ENCODE measurements at places on chromosomes 3 and 15. TPM values are rescaled to one million over a fixed set of nuclear protein-coding genes. Genes with fewer than 3 reads are reported as not detected.

- H3K4me1 ChIP-seq = peaks cover 11% of the 10 kb centered on the region
- H3K36me3 ChIP-seq = peaks cover 4% of the 10 kb centered on the region
- no peak overlapping the region for H3K27ac ChIP-seq
- H3K4me3 ChIP-seq = no peak overlapping the region
Measured at GRCh38 chr3:58588030-58588614, 10.9 kb upstream of the FAM107A start.

DNA sequence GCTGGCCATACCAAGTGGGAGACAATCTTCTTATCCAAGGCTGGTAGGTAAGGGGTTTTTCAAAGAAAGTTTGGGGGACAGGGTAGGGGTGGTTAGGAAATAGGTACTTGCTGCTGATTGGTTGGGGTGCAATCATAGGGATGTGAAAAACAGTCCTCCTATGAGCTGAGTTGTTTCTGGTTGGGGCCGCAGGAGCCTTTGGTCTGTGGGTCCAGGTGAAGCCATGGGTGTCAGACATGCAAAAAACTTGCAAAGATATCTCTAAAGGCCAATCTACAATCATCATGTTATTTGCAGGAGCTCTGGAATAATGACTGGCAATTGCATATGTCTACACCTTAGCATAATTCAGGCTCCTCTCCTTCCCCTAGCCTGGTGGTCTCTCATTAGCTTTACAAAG, 982.3 kb downstream of the DIPK2A start:
- no peak overlapping the region for H3K27ac ChIP-seq
- DNase-seq = no peak
- H3K27me3 ChIP-seq = no peaks in the 10 kb centered on the region
- H3K36me3 ChIP-seq = no peaks in the 10 kb centered on the region
- H3K4me3 ChIP-seq = no peak overlapping the region
- no peaks in the 10 kb centered on the region for H3K4me1 ChIP-seq

- peaks cover 26% of the 10 kb centered on the region for H3K27me3 ChIP-seq
- no peak for DNase-seq
- no peak overlapping the region for H3K4me3 ChIP-seq
- H3K36me3 ChIP-seq = no peaks in the 10 kb centered on the region
Measured at GRCh38 chr15:84108728-84109127, 126.8 kb upstream of the GOLGA6L4 start.

RBP2 gene
- not detected for total RNA-seq

MAPKAPK3 gene
- total RNA-seq = 156 TPM

Measured in activated CD8-positive, alpha-beta memory T cell treated with anti-CD3 and anti-CD28 coated beads, Interleukin-2, amount 10 ng/mL, durations not matched to agents 7 days and 5 days (primary cell).